ENCODE measurements at places on chromosomes 6 and 20.

- DNase-seq: no peak
Observed at GRCh38 chr20:14860410-14860814, 523.0 kb upstream of the FLRT3 start.

GRCh38 chr6:97705568-97705967 lies 422.6 kb upstream of the MMS22L start:
- peak; percentile 8 for DNase-seq

- DNase-seq: no peak
Observed at GRCh38 chr6:91317247-91317835, 730.5 kb upstream of the MAP3K7 start.

DNA sequence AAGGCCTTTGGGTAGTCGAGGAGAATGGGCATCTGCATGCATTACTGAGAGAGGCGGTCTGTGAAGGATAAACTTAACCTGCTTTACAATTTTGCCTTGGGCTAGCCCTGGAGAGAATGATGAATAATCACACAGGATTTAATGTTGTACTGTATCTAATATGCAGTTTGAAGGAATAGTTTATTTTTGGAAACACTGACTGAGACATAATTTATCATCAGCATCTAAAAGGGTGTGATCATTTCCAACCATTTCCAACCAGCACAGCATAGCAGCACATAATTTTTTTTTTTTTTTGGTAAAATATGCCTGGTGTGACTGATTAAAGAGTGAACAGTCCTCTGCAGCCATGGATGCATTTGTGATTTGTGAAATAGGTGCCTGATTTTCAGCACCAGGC lies 519.5 kb downstream of the PHF3 start:
- DNase-seq: peak; percentile 2

GRCh38 chr6:35396991-35397390 lies 54.6 kb downstream of the PPARD start:
- DNase-seq: no peak

GRCh38 chr6:114090626-114091025 lies 119.7 kb upstream of the HDAC2 start:
- DNase-seq: no peak

- peak; percentile 21 for DNase-seq
Observed at GRCh38 chr6:163419413-163420288, 5.1 kb downstream of the QKI start.

DNA sequence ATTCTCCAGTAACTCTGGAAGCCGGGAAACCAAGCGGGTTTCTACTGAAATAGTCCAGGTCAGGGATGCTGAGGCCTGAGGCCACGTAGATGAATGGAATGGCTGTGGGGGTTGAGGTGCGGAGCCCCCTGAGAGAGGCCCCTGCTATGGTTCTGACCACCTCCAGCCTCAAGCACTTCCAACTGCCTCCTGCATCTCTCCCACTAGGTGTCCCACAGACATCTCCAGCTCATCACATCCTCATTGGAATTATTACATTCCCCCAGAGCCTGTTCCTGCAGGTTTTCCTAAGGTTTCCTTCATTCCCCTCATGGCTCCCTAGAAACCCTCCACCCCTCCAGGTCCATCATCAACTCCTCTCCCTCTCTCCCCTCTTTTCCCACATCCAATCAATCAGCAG lies 48.7 kb downstream of the UNC5CL start:
- DNase-seq: no peak

Measured in trophoblast cell (in vitro differentiated cells and primary cell).